Testis (tissue), 5 donors: ENCODE measurements at places on chromosomes 5 and 9.

- DNase-seq: no peak
These were observed 192.9 kb downstream of the PIK3R1 start for GRCh38 chr5:68408345-68408871.

DNA sequence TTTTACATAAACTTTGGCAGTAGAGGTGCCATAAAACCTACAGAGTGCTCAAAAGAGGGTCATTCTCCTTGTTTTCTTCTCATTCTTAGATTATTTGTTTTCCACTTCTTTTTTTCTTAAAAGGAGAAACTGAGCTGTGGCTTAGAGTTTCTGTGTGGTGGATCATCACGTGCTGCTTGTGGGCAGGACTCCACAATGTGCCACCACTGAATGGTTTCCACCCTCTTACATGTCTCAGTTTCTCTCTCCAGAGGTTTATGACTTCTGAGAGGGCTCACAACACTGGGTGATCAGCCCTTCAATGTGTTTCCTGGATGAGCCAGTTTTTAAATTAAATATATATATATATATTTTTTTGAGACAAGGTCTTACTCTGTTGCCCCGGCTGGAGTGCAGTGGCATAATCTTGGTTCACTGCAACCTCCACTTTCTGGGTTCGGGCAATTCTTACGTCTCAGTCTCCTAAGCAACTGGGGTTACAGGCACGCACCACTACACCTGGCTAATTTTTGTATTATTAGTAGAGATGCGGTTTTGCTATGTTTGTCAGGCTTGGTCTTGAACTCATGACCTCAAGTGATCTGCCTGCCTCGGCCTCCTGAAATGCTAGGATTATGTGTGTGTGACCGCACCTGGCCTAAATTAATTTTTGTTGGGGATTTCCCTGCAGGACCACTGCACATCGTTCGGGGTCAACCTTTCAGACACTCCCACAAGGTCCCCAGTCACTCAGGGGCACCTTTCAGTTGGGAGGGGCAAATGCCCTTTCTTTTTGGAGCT lies 3.1 kb upstream of the UNC13B start:
- no peak for DNase-seq

GRCh38 chr9:5112646-5113045 lies 72.8 kb downstream of the INSL6 start:
- no peak for DNase-seq

DNA sequence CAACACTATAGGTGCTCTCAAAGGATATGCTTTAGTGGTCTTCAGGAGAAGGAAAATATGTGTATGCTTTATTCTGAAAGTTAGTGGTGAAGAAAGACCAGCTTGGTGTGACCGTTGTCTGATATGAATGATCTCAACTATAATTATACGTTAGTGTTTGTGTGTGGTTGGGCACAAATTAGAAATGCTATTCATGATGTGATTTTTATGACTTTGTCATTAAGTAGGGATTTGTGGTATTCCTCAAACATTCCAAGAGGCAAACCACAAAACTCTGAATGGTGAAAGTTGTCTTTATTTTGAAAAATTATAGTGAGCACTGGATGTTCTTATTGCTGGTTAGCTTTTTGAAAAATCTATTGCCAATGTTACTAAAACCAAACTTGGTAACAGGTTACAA lies 6.2 kb upstream of the F2R start:
- no peak for DNase-seq

- peak; percentile 27 for DNase-seq
These were observed 222.4 kb downstream of the MAPKAP1 start for GRCh38 chr9:125484350-125485282.
